ENCODE measurements at places on chromosomes 2 and 18.

DNA sequence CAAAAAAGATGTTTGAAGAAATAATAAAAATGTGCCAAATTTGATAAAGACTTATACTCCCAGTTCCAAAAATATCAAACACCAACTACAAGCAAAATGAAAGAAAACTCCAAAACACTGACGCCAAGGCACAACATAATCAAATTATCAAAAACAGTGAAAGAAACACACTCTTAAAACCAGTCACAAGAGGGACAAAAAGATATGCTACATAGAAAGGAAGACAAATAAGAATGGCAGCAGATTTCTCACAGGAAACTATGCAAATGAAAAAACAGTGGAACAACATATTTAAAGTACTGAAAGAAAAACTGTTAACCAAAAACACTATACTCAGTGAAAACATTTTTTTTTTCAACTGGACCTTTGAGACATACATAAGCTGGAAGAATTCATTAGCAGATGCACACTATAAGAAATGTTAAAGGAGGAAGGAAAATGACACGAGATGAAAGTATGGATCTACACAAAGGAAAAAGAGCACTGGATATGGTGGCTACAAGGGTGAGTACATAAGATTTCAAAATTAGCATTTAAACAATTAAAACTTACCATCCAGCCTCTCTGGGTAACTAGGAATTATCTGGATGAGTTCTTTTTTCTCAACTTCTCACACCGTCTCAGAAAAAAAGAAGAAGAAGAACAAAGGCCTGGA is 94.0 kb upstream of the ACVR1C start:
- no peak for DNase-seq

GRCh38 chr2:9712263-9712662 is 81.5 kb upstream of the YWHAQ start:
- no peak for DNase-seq

GRCh38 chr2:231765496-231765929 is 15.6 kb downstream of the PDE6D start:
- DNase-seq = no peak

- no peak for DNase-seq
Measured at GRCh38 chr2:121363632-121364420, 78.8 kb upstream of the TFCP2L1 start.

DNA sequence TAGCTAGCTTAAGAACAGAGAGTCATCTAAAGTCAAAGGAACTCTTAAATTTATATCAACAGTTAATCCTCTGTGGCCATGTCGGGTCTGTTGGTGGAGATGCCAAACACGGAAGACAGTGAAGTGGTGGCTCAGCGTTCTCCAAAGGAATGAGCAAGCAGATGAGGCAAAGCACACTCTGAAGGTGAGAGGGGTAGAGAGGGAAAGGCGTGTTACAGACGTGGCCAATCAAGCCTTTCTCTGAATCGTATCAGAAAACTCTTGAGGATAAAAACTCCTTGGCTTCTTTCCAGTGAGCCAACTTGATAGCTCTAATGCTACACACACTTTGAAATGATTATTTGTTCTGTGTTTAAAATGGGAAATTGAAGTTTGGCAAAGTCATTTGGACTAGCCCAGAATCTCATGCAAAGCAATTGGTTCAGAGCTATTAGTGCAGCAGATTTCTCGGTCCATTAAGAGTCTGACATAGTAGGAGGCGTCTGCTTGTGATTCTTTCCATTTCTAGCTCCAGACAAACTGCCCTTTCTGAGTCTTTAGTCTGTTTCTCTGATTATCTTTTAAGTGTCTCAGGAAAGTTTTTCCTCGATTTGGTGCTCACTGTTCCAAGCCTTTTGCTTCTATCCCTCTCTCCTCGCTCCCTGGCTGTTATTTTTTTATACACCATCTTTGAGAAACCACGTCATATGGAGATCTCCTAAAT is 57.5 kb upstream of the CPO start:
- no peak for DNase-seq
